Naive thymus-derived CD4-positive, alpha-beta T cell (primary cell): ENCODE measurements at places on chromosomes 7 and 10. TPM values are rescaled to one million over a fixed set of nuclear protein-coding genes. Genes with fewer than 3 reads are reported as not detected.

DNA sequence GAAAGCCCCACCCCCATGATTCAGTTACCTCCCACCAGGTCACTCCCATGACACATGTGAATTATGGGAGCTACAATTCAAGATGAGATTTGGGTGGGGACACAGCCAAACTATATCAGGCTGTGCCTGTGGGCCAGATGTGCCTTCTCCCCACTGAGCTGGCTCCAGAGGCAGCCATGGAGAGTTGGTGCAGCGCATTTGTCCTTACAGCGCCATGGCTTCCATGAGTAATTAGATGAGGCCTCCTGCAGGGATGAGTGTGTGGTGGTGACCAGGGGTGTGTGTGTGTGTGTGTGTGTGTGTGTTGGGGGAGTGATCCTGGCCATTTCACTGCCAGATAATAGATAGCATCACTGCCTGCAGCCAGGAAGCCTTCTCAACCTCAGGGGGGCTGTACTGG is 94.6 kb downstream of the FANK1 start:
- H3K4me1 ChIP-seq = no peaks in the 10 kb centered on the region
- H3K4me3 ChIP-seq = no peak overlapping the region
- H3K27ac ChIP-seq = no peak overlapping the region
- DNase-seq = no peak
- H3K36me3 ChIP-seq = no peaks in the 10 kb centered on the region

- no peak overlapping the region for H3K27ac ChIP-seq
- no peaks in the 10 kb centered on the region for H3K27me3 ChIP-seq
- H3K4me1 ChIP-seq = no peaks in the 10 kb centered on the region
- DNase-seq = no peak
- no peak overlapping the region for H3K4me3 ChIP-seq
Measured at GRCh38 chr10:123269675-123270074, 115.5 kb downstream of the BUB3 start.

DNA sequence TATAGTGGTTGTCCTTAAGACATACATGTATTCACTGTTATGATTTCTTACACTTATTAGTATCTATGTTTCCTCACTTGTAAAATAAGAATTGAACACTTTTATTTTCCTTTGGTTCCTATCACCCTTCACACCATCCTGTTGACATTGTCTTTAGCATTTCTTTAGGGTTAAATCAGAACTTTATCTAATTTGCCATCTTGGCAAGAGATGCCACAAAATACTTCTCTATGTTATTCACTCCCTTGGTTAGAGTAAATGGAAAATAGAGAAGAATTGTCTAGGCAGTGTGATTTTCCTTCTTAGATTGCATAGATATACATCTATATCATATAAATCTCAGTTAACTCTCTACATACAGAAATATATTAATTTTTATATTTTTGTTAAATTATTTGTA is 204.7 kb downstream of the SEMA3D start:
- no peaks in the 10 kb centered on the region for H3K4me1 ChIP-seq
- H3K27me3 ChIP-seq = no peaks in the 10 kb centered on the region
- H3K4me3 ChIP-seq = no peak overlapping the region
- DNase-seq = no peak

DNA sequence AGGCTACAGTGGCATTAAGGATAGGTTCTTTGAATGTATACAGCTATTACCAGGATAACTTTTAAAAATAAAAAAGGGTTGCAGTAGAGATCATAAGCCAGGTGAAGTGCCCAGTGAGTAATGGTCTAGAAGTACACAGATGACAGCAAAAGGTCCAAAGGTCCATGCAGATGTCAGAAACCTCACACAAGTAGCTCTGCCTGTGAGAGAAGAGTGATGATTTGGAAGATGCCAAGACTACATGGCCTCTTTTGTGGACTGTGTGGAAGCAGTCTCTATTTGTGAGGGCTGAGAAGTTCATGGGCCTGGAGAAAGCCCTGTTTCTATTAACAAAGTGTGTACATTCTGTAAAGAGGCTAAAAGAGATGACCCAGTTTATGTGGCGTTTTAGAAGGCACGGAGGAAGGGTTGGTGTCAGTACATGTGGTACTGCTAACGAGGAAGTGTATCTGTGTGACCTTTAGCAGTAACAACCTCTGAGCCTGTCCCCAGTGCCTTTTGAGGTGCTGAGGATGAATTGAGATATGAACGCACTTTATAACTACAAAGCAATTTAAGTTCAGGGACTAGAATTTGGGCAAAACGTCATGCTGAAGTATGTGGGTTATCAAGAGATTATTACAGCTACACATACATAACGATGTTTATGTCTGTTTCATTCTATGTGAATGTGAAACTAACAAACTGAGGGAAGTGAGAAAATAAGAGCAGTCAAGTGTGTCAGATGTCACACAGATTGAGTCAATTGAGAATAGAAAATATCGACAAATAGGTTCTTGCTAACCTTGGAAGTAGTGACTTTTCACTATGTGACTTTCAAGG is 7.6 kb downstream of the CYCS start:
- no peaks in the 10 kb centered on the region for H3K4me1 ChIP-seq
- H3K27me3 ChIP-seq = no peaks in the 10 kb centered on the region
- H3K27ac ChIP-seq = no peak overlapping the region
- DNase-seq = no peak
- peaks cover 2% of the 10 kb centered on the region for H3K36me3 ChIP-seq

GRCh38 chr10:75617485-75618155 is 186.2 kb downstream of the LRMDA start:
- no peak for DNase-seq
- no peaks in the 10 kb centered on the region for H3K36me3 ChIP-seq
- no peaks in the 10 kb centered on the region for H3K27me3 ChIP-seq
- no peak overlapping the region for H3K27ac ChIP-seq
- no peak overlapping the region for H3K4me3 ChIP-seq

DNA sequence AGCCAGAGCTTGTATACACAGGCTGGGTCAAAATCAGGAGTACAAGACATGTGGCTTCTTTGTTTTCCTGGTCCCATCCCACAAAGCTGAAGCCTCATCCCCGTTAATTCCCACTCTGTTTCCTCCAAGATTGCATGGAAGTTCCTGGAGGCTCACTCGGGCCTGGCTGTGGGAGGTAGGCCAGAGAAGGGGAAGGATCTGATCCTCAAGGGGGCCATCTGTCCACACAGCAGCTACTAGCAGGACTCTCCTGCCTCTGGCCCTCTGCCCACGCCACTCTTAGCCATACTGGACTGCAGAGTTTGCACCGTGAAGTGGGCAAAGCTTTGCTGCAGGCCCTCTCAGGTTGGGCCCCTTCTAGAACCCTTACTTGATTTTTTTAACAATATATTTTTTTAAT is 160.6 kb downstream of the FGFR2 start:
- H3K27ac ChIP-seq = no peak overlapping the region
- no peak overlapping the region for H3K4me3 ChIP-seq
- H3K36me3 ChIP-seq = no peaks in the 10 kb centered on the region
- no peak for DNase-seq

DNA sequence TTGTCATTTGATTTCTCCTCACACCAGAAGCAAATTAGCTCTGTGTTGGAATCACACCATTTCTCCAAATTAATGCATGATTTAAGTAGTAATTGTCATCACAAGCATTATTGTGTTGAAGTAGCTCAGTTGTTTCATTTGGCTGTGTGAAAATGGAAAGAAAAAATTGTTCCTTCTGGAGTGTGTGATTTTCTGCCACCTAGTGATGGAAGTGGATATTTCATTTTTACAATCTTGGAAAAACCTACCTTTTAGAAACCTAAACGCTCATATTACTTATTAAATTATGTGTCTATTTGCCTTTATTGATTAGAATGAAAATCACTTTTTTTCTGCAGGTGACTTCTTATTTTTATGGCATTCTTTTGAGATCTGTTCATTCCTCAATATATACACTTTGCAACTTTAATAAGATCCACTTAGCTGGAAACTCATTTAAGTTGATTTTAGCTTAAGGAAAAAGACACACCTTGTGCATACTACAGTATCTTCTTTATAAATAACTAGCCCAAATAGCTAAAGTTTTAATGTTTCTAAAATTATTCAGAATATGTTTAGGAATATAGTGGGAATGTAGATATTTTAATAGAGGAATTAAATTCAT is 50.0 kb downstream of the SRI start:
- H3K27ac ChIP-seq = no peak overlapping the region
- no peaks in the 10 kb centered on the region for H3K36me3 ChIP-seq
- H3K4me1 ChIP-seq = no peaks in the 10 kb centered on the region
- DNase-seq = no peak
- no peaks in the 10 kb centered on the region for H3K27me3 ChIP-seq

DNA sequence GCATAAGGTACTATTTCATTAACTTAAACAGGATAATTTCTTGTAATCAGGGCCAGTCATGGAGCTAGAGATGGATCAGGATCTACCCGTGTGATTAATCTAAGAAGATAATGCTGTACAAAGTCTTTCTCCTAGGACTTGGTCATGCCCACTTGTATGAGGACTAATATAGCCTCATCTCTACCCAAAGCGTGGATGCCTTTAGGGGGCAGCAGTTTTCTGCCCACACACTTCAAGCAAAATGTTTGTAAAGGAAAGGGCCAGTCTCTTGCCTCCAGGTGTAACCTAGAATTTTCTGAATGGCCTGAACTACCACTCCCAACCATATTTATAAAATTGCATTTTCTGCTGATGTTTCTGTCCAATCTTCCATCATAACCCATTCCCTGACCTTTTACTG is 764.0 kb upstream of the IGFBP3 start:
- no peak overlapping the region for H3K4me3 ChIP-seq
- H3K27me3 ChIP-seq = no peaks in the 10 kb centered on the region
- H3K27ac ChIP-seq = no peak overlapping the region
- H3K4me1 ChIP-seq = no peaks in the 10 kb centered on the region

DNA sequence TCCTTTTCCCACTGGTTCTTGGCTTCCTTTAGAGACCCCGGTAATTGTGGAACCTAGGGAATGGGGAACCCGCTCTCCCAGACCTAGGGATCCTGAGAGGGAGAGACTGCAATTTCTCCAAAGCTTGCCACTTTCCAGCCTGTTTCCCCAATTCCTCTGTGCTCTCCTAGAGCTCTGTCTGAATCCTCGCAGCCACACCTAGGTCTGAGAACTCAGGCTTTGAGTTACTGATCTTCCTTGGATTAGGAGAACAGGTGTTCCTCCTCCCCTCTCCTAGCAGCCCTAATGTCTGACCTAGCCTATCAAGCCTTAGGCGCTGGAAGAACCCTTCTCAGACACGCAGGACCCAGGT is 20.0 kb downstream of the WNT8B start:
- H3K27me3 ChIP-seq = no peaks in the 10 kb centered on the region
- no peak overlapping the region for H3K4me3 ChIP-seq
- no peak overlapping the region for H3K27ac ChIP-seq
- H3K36me3 ChIP-seq = no peaks in the 10 kb centered on the region
- H3K4me1 ChIP-seq = peaks cover 4% of the 10 kb centered on the region
- DNase-seq = no peak

- no peaks in the 10 kb centered on the region for H3K27me3 ChIP-seq
- no peak overlapping the region for H3K4me3 ChIP-seq
- no peak for DNase-seq
- no peaks in the 10 kb centered on the region for H3K36me3 ChIP-seq
- no peak overlapping the region for H3K27ac ChIP-seq
Measured at GRCh38 chr7:129159539-129159938, 15.0 kb downstream of the TSPAN33 start.

DNA sequence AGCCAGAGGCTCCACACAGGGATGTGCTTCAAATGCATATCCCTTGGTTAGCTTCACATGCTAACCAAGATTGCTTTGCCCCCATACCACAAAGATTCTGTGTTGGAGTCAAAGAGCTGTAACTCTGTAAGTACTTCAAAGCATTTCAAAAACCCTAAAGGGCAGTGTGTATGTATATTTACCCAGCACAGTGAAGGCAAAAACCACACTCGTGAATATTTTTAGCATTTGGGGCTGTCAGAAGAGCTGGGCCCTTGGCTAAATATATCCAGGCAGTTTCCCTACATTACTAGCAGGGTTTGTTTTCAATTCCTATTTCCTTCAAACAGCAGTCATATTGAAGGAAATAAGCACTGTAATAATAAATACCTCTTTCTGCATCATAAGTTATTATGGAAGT is 84.2 kb upstream of the STEAP1B start:
- DNase-seq = no peak
- H3K4me3 ChIP-seq = no peak overlapping the region
- H3K4me1 ChIP-seq = no peaks in the 10 kb centered on the region
- no peak overlapping the region for H3K27ac ChIP-seq
- no peaks in the 10 kb centered on the region for H3K36me3 ChIP-seq

- no peak overlapping the region for H3K27ac ChIP-seq
- DNase-seq = no peak
- no peaks in the 10 kb centered on the region for H3K4me1 ChIP-seq
- H3K36me3 ChIP-seq = no peaks in the 10 kb centered on the region
Measured at GRCh38 chr7:46198701-46199100, 277.6 kb upstream of the IGFBP3 start.

- H3K27me3 ChIP-seq = no peaks in the 10 kb centered on the region
- no peak overlapping the region for H3K4me3 ChIP-seq
- no peaks in the 10 kb centered on the region for H3K36me3 ChIP-seq
Measured at GRCh38 chr7:69184339-69184738, 413.9 kb upstream of the AUTS2 start.

- no peaks in the 10 kb centered on the region for H3K36me3 ChIP-seq
- no peaks in the 10 kb centered on the region for H3K4me1 ChIP-seq
- H3K27me3 ChIP-seq = no peaks in the 10 kb centered on the region
Measured at GRCh38 chr7:28981161-28981465, 23.0 kb upstream of the TRIL start.

DNA sequence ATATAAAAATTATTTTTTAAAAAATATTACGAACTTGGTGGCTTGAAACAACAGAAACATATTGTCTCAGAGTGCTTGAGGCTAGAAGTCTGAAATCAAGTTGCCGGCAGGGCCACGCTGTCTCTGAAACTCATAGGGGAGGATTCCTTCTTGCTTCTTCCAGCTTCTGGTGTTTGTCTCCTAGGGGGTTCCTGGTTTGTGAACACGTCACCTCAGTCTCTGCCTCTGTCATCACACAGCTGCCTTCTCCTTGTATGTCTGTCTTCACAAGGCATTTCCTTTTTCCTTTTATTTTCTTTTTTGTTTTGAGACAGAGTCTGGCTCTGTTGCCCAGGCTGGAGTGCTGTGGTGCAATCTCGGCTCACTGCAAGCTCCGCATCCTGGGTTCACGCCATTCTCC is 12.7 kb upstream of the SNX8 start:
- no peaks in the 10 kb centered on the region for H3K27me3 ChIP-seq
- H3K27ac ChIP-seq = no peak overlapping the region
- no peaks in the 10 kb centered on the region for H3K4me1 ChIP-seq
- H3K4me3 ChIP-seq = no peak overlapping the region
- DNase-seq = no peak

Gene KLLN
- total RNA-seq = 0.66 and 0.85 TPM in 2 replicates

Gene ANKRD30A
- total RNA-seq = not detected

Gene H2BK1
- 6.4 TPM for total RNA-seq

Gene KNDC1
- total RNA-seq = 0.76 and 0.97 TPM in 2 replicates

Gene KLF14
- total RNA-seq = not detected

Gene CH25H
- not detected for total RNA-seq

Gene ANXA8L1
- not detected for total RNA-seq
